CD4-positive, alpha-beta T cell treated with Interleukin-21 for 1 hour (primary cell): ENCODE measurements at places on chromosomes 2 and 18.

GRCh38 chr2:240136013-240136670 is at the start of gene COPS9:
Gene COPS9, minus strand, starts transcription at chr2:240136305. Its CDS starts 21 bp downstream, at chr2:240136284.
- DNase-seq, result peak; percentile 90

- no peak for DNase-seq
These were observed 65.7 kb upstream of the CHMP1B start for GRCh38 chr18:11785444-11786055.

DNA sequence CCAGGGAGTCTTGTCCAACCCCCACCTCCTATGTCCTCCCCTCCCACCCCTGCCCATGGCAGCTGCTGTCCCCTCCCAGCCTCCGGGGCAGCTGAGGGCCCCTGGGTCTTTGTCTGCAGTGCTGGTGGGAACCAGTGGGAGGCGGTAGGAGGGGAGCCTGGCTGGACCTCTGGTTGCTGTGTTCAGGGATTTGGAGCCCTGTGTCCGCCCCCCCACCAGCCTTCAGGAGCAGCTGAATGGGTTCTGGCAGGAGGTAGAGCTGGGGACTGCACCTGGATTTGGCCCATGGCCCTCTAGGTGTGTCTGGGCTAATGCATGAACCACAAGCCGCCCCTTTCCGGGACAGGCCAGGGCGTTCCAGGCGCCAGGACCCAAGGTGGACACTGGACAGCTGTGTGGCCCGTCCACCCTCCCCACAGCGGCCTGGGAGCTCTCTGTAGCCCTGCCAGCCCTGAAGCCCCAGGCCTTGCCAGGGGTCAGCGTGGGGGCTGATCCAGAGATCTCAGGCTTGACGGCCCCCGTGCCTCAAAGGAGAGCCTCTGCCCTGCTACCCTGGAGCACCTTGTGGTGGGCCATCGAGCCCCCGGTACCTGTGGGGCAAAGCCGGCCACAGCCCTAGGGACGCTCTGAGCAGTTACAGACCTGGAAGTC is 25.4 kb downstream of the GPC1 start:
- DNase-seq, result no peak

- DNase-seq, result no peak
These were observed 65.3 kb downstream of the PMS1 start for GRCh38 chr2:189849550-189849949.

GRCh38 chr2:224440988-224441387 is 39.1 kb upstream of the FAM124B start:
- DNase-seq, result no peak

DNA sequence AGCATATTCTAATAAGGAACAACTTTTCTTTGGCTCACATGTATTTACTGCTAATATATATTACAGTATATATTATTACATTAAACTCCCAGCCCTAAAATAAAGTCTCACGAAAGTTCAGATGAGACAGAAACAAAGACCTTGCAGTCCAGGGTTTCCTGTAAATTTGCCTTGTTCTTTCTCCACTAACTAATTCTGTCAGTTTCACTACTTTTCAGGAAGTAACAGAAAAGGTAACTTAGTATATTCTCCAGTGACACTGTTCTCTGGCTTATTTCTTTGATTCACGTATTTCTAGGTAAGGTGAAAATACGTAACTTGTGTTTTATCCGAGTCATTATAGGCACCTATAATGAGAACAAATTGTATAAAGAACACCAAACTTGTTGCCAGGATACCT is 35.2 kb downstream of the HDLBP start:
- no peak for DNase-seq

GRCh38 chr2:238239543-238239862 is 335 bp downstream of the HES6 start:
- no peak for DNase-seq

DNA sequence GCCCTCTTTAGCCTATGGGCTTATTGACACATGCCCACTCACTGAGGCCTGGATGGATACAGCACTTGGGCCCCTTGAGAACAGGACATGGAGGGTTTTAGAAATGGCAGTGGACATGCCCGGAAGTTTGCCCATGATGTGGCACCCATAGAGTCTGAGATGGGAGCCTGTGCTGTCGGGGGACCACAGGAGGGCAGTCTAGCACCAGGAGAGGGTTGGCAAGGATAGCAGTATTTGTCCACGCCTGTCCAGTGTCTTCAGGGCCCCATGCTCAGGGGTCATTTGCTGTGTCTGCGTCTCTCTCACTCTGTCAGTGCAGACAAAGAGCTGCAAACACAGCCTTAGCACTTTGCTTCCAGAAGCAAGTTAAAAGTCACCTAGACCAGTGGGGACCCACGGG is 48.7 kb downstream of the IL1RL2 start:
- no peak for DNase-seq

DNA sequence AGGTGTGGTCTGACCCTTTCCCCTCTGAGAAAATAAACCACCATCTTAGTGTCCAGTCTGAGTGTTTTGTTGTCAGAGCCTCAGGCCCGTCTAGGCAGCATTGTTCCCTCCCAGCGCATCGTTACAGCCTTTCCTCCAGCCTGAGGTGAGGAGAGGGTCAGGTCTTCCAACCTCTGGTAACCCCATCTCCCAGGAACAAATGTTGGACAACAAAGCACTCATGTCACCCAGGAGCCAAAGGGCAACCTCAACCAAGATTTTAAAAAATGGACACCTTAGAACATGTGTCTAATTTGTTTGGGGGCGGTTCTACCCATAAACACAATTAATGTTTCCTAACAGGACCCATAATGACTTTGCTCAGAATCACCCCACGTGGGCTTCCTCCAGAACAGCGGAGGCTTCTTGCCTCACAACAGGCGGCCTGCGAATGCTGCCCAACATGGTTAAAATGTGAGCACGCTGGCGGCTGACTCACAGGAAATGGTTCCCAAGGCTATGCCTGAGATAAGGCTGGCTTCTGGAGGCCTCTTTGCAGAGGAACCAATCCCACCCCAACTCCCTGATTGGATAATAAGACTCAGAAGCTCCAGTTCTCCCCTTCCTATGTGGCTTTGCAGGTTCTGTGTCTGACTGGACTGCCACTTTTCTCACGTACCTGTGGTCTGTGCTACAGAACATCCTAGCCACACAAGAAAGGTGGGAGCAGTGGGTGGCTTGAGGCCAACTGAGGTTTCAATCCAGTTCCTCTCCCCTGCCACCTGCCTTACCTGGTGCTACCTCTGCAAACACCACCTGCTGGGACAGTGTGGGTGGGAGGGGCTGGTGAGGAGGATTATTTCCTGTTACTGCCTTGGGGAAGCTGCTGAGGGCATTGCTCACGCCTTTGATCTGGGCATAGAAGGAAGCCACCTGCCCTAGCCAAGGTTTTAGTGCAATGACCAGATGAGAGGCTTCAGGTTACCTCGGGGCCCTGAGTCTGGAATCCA is 108.8 kb downstream of the B3GNT2 start:
- DNase-seq, result peak; percentile 47

DNA sequence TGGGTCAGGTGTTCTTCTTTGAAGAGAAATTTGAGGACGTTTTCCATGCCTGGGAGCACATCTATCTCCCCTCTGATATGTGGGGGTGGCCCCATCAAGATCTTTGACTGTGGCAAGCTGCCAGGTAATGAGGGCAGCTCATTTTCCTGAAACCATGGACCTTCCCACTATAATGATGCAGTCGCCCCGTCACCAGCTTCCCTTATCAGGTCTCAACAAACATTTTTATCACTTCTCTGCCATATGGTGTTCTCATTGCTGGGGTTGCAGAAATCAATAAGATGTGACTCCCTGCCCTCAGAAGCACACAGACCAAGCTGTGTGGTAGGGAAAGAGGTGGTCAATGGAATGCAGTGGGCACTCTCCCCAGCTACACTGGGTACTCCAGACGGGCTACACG is 48.4 kb upstream of the B3GNT7 start:
- no peak for DNase-seq

- DNase-seq, result no peak
These were observed 1.4 kb downstream of the OLA1 start for GRCh38 chr2:174246944-174247381.
